Lung (tissue), 17 donors: ENCODE measurements at places on chromosomes 6 and 20.

- no peaks in the 10 kb centered on the region for H3K36me3 ChIP-seq
- H3K4me3 ChIP-seq = no peak overlapping the region
- no peak overlapping the region for H3K27ac ChIP-seq
- H3K4me1 ChIP-seq = peaks cover 4% of the 10 kb centered on the region
- DNase-seq = no peak
Measured at GRCh38 chr20:11378252-11378651, 539.4 kb upstream of the BTBD3 start.

GRCh38 chr6:32151181-32151862, 417 bp downstream of the PRRT1 start:
- no peaks in the 10 kb centered on the region for H3K36me3 ChIP-seq
- H3K4me3 ChIP-seq = no peak overlapping the region
- H3K27me3 ChIP-seq = peaks cover 56% of the 10 kb centered on the region

DNA sequence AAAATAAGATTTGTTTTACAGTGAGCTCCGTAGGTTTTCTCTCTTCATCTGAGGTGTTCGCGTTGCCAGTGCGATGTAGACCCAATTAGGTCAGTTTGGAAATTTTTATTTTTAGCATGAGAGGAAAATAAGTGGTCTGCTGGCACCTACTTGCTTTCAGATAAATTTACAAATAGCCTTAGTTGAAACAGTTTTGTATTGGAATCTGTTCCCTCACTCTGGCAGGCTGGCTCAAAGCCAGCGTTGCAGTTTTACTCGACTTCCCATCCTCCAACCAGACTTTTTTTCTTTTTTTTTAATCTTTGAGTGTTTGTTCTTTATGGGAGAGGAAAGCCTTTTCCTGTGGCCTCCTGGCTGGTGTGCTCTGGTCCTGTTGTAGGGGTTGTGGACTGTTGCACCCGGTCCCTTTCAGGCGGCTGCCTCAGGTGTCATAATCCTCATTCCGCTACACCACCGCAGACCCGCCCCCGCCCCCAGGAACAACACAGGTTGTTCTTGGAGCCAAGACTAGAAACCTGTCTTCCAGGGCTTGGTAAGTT, 46.7 kb downstream of the TIAM2 start:
- no peaks in the 10 kb centered on the region for H3K4me1 ChIP-seq
- no peak overlapping the region for H3K27ac ChIP-seq
- peak; percentile 80 for DNase-seq
- H3K4me3 ChIP-seq = no peak overlapping the region
- H3K27me3 ChIP-seq = no peaks in the 10 kb centered on the region

- DNase-seq = no peak
- H3K4me3 ChIP-seq = no peak overlapping the region
- H3K27me3 ChIP-seq = no peaks in the 10 kb centered on the region
- H3K36me3 ChIP-seq = no peaks in the 10 kb centered on the region
Measured at GRCh38 chr6:11404838-11405237, 132.7 kb upstream of the TMEM170B start.

GRCh38 chr6:128532827-128533226, 12.4 kb upstream of the PTPRK start:
- no peaks in the 10 kb centered on the region for H3K27me3 ChIP-seq
- no peak for DNase-seq
- no peaks in the 10 kb centered on the region for H3K36me3 ChIP-seq
- H3K4me1 ChIP-seq = no peaks in the 10 kb centered on the region

GRCh38 chr20:6185268-6185667, 62.4 kb upstream of the FERMT1 start:
- H3K4me1 ChIP-seq = no peaks in the 10 kb centered on the region
- no peaks in the 10 kb centered on the region for H3K36me3 ChIP-seq
- no peaks in the 10 kb centered on the region for H3K27me3 ChIP-seq
- no peak overlapping the region for H3K27ac ChIP-seq
- DNase-seq = peak; percentile 13

GRCh38 chr6:26491604-26492003, 8.5 kb upstream of the BTN1A1 start:
- no peak overlapping the region for H3K4me3 ChIP-seq

GRCh38 chr6:15326067-15326614, 80.3 kb downstream of the JARID2 start:
- no peak overlapping the region for H3K4me3 ChIP-seq

GRCh38 chr6:136038531-136038930, 187.0 kb downstream of the PDE7B start:
- peak overlapping the region; percentile 93 for H3K27ac ChIP-seq
- no peak for DNase-seq
